ENCODE measurements at places on chromosomes 3 and 15. TPM values are rescaled to one million over a fixed set of nuclear protein-coding genes. Genes with fewer than 3 reads are reported as not detected.

GRCh38 chr3:178131801-178132200, 404.4 kb upstream of the KCNMB2 start:
- no peak for DNase-seq
- no peak overlapping the region for H3K4me3 ChIP-seq
- no peaks in the 10 kb centered on the region for H3K4me1 ChIP-seq
- no peaks in the 10 kb centered on the region for H3K36me3 ChIP-seq

The CCDC39 gene
- total RNA-seq = not detected

- no peaks in the 10 kb centered on the region for H3K4me1 ChIP-seq
- no peak overlapping the region for H3K4me3 ChIP-seq
- H3K27me3 ChIP-seq = peaks cover 3% of the 10 kb centered on the region
- DNase-seq = no peak
Observed at GRCh38 chr3:156376199-156376598, 178.7 kb downstream of the SSR3 start.

The ZKSCAN7 gene
- total RNA-seq = 9.8 TPM

DNA sequence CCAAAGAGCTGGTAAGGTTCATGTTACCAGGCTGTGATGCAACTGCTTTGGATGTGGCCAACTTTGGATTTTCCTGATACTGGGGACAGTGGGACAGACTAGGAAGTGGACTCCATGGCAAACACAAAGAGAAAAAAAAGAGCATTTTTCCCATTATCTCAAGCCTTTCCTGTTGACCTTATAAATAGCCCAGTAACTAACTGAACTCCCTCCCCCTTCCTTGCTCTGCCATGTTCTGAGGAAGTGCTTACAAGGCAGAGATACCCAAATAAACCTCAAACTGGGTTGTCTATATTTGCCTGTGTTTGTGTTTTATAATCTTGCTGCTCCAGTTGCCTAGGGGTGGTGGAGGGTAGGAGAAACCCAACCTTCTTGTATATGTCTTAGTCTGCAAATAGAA, 27.3 kb upstream of the SLC9A9 start:
- H3K27ac ChIP-seq = no peak overlapping the region
- no peaks in the 10 kb centered on the region for H3K4me1 ChIP-seq
- H3K4me3 ChIP-seq = no peak overlapping the region
- no peak for DNase-seq
- no peaks in the 10 kb centered on the region for H3K27me3 ChIP-seq

GRCh38 chr3:178244733-178245709, 291.2 kb upstream of the KCNMB2 start:
- DNase-seq = no peak
- no peaks in the 10 kb centered on the region for H3K36me3 ChIP-seq
- no peaks in the 10 kb centered on the region for H3K4me1 ChIP-seq
- no peak overlapping the region for H3K4me3 ChIP-seq

DNA sequence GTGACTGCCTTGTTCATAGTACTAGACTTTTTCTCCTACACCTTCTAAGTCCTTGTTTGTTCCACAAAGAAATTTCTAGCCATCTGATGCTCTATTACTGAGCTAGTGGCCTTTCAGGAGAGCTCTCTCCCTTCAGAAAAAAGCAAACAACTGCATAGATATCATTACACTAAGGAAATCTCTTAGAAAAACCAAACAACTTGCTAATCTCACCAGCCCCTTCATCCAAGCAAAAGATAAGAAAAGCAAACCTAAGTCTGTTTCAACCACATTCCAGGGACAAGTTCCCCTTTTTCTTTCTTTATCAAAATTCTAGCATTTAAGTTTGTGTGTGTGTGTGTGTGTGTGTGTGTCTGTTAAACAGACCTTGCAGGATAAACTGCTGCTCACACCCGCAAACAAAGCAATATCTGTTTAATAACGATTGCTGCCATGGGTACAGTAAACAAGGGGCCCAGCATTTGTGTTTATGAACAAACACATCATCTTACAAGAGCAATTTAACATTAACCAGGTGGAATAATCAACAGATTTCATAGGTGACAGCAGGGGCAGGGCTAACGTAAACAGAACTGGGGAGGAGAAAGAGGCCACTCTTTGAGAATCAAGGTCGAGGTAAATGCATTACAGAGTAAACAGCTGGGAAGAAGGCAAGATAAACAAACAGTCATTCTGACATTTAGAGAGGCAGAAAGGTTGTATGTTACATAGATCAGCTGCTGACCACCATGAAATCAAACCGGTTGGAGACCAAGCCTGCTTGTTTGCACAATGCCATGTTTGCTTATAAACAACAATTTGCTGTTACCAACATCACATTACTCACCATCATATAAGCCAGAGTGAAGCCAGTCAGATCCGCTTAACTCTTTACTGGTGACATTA, 375.1 kb downstream of the FOXP1 start:
- H3K4me1 ChIP-seq = peaks cover 18% of the 10 kb centered on the region
- DNase-seq = no peak
- H3K4me3 ChIP-seq = no peak overlapping the region
- H3K27me3 ChIP-seq = no peaks in the 10 kb centered on the region
- no peaks in the 10 kb centered on the region for H3K36me3 ChIP-seq
- no peak overlapping the region for H3K27ac ChIP-seq

GRCh38 chr3:192237992-192238608, 489.2 kb downstream of the FGF12 start:
- DNase-seq = no peak
- no peak overlapping the region for H3K27ac ChIP-seq
- no peaks in the 10 kb centered on the region for H3K27me3 ChIP-seq

The GRM2 gene
- not detected for total RNA-seq

GRCh38 chr3:188407158-188407880, 253.4 kb downstream of the LPP start:
- DNase-seq = peak; percentile 35
- H3K27ac ChIP-seq = no peak overlapping the region
- peaks cover 6% of the 10 kb centered on the region for H3K36me3 ChIP-seq

DNA sequence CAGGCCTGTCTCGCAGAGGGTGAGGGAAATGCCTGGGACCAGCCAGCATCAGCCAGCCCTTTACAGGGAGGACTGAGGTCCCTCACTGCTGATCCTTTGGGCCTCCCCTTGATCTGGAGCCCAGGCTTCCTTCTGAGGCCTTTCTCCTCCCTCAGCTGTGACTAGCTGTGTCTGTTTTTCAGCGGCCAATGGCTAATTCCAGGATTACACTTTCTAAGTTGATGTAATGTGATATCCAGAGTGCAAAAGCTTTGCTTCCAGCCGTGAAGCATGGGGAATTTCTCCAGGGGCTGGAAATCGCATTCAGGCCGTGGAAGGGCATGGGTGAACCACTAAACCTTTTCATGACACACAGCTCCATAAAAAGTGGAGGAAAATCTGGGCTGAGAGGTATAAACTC, 157.6 kb downstream of the SHQ1 start:
- no peak overlapping the region for H3K4me3 ChIP-seq
- no peaks in the 10 kb centered on the region for H3K36me3 ChIP-seq
- no peaks in the 10 kb centered on the region for H3K4me1 ChIP-seq
- DNase-seq = no peak

The IGSF11 gene
- under 0.01 TPM for total RNA-seq

The ACTRT3 gene
- total RNA-seq = 4.3 TPM

The SPRED1 gene
- 32.6 TPM for total RNA-seq

The HCN4 gene
- not detected for total RNA-seq

DNA sequence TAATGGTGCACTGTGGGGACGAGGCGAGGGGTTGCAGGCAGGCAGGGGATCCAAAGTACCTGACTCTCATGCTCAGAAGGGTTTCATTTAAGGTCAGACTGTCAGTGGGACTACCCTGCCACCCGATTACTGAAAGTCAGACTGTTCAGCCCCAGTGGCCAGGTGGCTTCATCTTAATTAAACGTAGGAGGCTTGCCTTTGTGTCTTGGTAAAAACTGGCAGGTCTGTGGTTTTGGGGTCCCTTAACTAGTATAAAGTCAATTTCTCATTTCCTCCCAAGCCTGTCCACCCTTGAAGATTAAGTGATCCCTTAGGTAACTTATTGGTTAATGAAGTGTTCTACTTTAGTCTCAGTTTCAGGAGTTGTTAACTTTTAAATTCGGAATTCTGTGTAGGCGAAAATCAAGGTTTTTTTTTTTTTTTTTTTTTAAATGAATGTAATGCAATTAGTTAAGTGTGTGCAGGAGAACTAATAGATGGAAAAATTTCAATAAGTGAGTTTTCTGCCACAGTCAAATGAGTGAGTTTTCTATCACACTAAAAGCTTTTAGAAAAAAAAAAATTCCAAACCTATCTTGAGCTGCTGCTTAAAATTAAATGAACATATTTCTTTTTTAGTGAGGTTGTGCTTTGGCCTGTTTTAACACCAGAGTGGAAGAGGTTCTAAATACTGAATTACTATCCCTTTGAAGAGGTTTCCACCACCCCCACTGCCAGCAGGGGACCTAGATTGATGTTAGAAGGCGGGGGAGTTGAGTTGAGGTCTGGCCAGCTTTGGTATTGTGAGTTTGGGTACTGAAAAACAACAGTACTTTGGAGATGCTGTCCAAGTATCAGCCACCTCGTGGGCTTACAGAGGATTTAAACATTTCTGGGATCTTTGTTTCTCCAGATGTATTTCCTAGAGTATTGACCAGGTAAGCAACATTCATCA, 15.2 kb downstream of the ITPR1 start:
- no peak overlapping the region for H3K27ac ChIP-seq
- no peak overlapping the region for H3K4me3 ChIP-seq
- DNase-seq = peak; percentile 46
- H3K36me3 ChIP-seq = no peaks in the 10 kb centered on the region
- peaks cover 13% of the 10 kb centered on the region for H3K4me1 ChIP-seq

The RAB6B gene
- total RNA-seq = 0.59 TPM

- no peak overlapping the region for H3K27ac ChIP-seq
- H3K4me1 ChIP-seq = peaks cover 10% of the 10 kb centered on the region
- no peak for DNase-seq
- no peaks in the 10 kb centered on the region for H3K36me3 ChIP-seq
- no peak overlapping the region for H3K4me3 ChIP-seq
- H3K27me3 ChIP-seq = no peaks in the 10 kb centered on the region
Observed at GRCh38 chr3:196175116-196175625, 36.0 kb downstream of the ZDHHC19 start.

- H3K36me3 ChIP-seq = no peaks in the 10 kb centered on the region
- H3K27ac ChIP-seq = no peak overlapping the region
Observed at GRCh38 chr3:139935866-139936817, 1.2 kb downstream of the CLSTN2 start.

- no peaks in the 10 kb centered on the region for H3K36me3 ChIP-seq
- H3K27ac ChIP-seq = no peak overlapping the region
- peaks cover 12% of the 10 kb centered on the region for H3K4me1 ChIP-seq
- DNase-seq = peak; percentile 71
- peak overlapping the region; percentile 69 for H3K4me3 ChIP-seq
Observed at GRCh38 chr3:113698956-113699355, 2.5 kb upstream of the USF3 start.

GRCh38 chr3:67357610-67358458, 296.6 kb downstream of the SUCLG2 start:
- DNase-seq = no peak
- H3K4me3 ChIP-seq = no peak overlapping the region
- H3K27ac ChIP-seq = no peak overlapping the region

DNA sequence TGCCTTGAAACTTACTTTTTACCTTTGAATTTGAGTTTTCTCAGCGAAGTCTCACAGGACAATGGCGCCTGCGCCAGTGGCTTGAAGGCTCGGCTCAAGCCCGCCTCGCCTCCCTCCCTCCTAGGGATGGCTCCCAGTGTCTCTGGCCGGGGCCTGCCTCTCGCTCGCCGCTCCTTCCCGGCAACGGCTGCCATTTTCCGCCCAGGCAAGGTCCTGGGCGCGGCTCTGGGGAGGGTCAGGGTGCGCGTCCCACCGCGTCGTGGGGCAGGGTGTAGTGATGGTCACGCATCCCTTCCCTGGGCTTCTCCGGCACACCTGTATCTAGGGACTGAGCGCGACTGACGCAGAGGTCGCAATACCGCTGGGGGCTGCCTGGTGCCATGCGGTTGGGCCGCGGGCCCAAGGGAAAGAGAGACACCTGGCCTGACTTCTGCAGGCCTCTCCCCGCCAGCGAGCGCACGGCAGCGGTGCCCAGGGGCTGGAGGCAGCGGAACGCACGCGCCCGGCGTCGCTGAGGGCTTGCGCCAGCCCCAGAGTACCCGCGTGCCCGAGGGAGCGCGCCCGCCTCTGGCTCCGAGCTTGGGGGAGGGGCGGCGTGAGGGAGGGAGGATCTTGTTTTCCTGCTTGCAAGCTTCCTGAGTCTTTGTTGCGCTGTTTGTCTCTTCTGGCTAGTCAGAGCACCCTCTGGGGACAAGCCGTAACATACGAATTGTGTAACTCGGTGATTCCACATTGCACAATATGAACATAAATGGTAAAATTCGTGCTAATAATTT, 20.7 kb upstream of the FEM1B start:
- peak; percentile 93 for DNase-seq
- no peaks in the 10 kb centered on the region for H3K36me3 ChIP-seq
- H3K27me3 ChIP-seq = no peaks in the 10 kb centered on the region
- peak overlapping the region; percentile 74 for H3K4me3 ChIP-seq
- H3K27ac ChIP-seq = peak overlapping the region; percentile 55

GRCh38 chr15:29241207-29241606, 28.4 kb downstream of the NSMCE3 start:
- H3K4me1 ChIP-seq = no peaks in the 10 kb centered on the region
- DNase-seq = no peak
- H3K4me3 ChIP-seq = no peak overlapping the region
- no peaks in the 10 kb centered on the region for H3K27me3 ChIP-seq
- H3K27ac ChIP-seq = no peak overlapping the region

The TIMP4 gene
- 2.4 TPM for total RNA-seq

Measured in osteoblast (primary cell).